Activated CD4-positive, alpha-beta T cell treated with anti-CD3 and anti-CD28 coated beads, Interleukin-2, amount 50 U/mL, for 4 hours (primary cell): ENCODE measurements at places on chromosomes 7 and 10.

- DNase-seq = peak; percentile 21
Observed at GRCh38 chr7:56105508-56105907, 768 bp downstream of the CHCHD2 start.

DNA sequence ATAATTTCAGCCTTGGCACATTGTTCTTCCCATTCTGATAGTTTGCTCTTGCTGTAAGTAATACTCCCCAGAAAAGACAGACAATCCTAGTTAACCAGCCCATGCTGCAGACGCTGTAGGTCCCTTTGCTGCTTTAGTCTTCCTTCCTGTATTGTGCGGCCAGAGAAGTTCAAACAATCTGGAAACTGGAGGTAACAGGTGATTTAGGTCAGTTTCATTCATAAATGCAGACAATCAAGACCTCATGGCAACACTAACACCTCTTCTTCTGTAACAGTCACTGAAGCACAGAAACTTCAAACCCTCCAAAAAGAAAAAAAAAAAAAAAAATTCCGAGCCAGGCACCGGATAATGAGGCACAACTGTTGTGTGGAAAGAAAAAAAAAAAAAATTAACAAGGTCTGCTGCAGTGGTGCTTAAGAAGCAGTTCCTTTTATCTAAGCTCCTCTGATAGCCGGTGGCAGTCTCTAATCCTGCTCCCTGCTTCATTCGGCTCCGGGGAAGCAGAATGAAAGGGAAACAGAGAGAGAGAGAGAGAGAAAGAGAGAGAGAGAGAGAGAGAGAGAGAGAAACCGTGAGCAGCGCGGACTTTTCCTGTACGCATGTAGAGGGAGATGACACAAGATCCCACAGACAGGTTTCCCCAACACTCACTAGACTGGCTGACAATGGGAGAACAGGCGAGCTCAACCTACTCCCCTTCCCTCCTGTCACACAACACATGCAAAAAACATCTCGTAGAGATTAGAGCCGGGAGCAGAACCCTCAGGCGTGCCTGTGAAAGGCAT, at the start of gene SEMA3A:
TSS of gene SEMA3A (minus strand) at position 306 of the 788 bp plus-strand sequence. CDS start at position 103, 203 bp downstream.
- peak; percentile 0 for DNase-seq

GRCh38 chr10:109939315-109939961, 16.1 kb upstream of the XPNPEP1 start:
- no peak for DNase-seq

DNA sequence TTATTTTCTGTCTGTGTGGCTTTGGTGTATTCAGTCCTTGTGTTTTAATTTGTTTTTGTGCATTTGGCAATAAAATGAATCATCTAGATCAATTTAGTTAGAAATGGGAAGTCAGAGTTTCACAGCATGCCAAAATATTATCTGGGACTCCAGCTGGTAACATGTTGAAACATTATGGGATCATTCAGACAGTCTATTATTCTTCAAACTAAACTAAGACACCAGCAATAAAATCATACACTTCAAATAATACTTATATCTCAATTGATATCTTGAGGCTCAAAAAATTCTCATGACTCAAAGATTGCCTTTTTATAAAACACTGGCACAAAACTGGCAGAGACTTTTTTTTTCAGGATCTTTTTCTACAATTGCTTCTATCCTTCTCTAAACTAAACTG, 5.8 kb upstream of the RP9 start:
- no peak for DNase-seq

GRCh38 chr7:84529480-84530205, 335.1 kb upstream of the SEMA3A start:
- DNase-seq = no peak

- no peak for DNase-seq
Observed at GRCh38 chr7:44966731-44967538, 11.9 kb downstream of the MYO1G start.

DNA sequence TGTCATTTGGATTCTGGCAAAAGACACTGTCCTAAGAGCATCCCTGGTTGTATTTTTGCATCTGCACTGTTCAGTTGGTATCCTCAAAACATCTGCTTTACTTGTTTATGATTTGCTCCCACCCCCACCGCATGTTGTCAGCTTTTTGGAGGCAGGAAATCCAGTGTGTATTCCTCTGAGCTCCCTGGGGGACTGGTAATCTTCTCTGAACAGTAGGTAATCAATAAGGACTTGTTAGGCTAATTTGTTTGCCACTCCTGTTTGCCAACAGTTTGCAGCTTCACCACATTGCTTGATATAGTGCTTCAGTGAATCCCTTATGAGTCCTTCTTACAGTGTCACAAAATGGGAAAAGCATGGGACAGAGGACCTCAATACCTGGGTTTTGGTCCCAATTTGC, 49.1 kb downstream of the FEZF1 start:
- DNase-seq = no peak

GRCh38 chr7:24227068-24227467, 56.9 kb upstream of the NPY start:
- DNase-seq = no peak

- DNase-seq = no peak
Observed at GRCh38 chr7:11613292-11613930, 218.6 kb downstream of the THSD7A start.

DNA sequence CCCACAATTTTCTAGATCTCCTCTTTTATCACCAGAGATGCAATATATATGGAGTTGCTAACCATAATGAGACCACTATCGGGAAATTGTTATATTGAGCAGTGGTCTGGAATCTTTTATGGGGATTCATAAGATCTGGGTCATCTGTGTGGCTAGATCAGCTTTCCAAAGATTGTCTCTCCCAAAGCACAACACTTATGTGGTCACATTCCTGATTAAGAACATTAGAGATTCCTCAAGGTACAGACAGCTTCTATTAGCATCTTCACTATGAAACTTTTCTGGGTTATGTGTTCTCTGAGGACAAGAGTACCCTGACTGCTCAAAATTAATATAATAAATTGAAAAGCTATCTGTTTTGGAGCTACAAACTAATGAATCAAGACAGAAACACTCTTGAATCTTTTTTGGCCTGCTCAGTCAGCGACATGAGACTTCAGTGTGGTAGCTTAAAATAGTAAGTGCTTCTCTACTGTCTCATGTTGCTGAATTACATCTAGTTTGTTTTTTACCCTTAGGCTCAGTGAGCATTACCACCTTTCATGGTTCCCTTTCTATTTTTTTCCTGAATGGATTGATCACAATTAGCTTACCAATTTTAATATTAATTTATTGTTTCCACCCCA, 42.6 kb upstream of the STRIP2 start:
- no peak for DNase-seq

GRCh38 chr10:17353568-17354300, 100.7 kb downstream of the ST8SIA6 start:
- DNase-seq = no peak

DNA sequence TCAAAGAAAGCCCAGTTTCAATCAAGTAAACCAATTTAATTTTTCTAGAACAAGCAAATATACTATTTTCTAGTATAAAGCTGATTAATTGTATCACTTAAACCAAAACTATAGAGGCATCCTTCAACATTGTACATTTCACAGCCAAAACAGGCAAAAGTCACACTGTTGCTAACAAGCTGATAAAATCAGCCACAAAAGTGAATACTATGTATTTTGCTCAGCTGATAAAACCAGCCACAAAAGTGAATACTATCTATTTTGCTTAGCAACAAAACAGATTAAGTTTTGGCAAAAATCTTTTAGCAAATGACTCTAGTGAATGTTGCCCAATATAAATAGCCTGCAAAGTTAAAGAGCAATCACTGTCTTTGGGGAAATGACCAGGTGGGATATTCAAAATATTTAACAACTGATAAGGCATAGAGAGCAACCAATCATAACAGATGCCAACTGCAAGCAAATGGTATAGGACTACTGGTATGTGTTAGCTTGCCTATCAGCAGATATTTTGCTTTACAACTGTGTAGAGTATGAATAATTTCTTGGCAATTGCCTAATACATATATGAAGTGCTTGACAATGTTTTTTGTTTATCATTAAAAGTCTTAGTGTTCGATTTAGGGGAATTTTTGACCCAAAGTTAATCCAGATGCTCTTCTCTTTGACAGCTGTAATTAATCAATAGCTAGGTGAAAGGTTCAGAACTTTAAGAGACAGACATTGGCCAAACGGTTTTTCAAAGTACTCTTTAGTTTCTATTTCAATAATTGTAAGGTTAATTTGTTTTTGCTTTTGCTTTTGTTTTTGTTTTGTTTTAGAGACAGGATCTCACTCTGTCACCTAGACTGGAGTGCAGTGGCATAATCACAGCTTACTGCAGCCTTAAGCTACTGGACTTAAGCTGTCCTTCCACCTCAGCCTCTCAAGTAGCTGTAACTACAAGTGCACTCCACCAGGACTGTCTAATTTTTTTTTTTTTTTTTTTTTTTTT, 44.4 kb upstream of the SP4 start:
- no peak for DNase-seq

DNA sequence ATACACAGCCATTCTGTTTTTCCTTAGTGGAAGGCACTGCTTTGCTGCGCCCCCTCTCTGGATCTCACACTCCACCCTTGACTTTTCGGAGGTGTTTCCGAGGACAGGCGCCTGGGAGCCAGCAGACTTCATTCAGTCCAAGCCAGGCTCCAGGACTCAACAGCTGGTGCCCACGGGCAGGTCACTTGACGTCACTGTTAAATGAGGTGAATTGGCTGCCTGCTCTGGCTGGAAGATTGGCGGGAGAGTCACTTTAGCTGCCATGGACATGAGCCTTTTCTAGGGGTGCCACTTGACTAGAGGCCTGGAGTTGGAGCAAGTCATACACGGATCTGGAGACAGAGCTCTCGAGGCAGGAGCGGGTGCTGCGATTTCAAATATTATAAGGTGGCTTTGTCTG, 3.2 kb downstream of the HTRA1 start:
- DNase-seq = no peak

DNA sequence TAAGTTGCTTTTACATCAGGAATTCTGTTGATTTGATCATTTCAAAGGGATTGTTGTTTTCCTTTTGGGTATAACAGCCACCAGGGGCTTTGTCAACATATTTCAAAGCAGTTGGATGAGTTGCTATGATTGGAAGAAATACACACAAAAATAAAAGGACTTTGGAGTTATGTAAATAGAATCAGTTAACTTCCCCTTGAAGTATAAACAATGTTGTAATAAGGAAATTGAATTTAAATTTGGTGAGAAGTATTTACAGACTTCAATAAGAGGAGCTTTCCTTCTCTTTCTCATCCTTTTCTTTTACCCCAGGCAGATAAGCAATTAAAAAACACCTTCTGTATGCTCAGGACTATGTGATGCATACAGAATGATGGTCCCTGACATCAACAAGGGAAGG, 199.7 kb downstream of the LHFPL3 start:
- DNase-seq = no peak

GRCh38 chr7:69859342-69859741, 261.1 kb downstream of the AUTS2 start:
- no peak for DNase-seq

GRCh38 chr7:111025006-111025405, 65.9 kb upstream of the LRRN3 start:
- DNase-seq = peak; percentile 9

GRCh38 chr7:131174855-131175254, 152.8 kb upstream of the MKLN1 start:
- DNase-seq = no peak

DNA sequence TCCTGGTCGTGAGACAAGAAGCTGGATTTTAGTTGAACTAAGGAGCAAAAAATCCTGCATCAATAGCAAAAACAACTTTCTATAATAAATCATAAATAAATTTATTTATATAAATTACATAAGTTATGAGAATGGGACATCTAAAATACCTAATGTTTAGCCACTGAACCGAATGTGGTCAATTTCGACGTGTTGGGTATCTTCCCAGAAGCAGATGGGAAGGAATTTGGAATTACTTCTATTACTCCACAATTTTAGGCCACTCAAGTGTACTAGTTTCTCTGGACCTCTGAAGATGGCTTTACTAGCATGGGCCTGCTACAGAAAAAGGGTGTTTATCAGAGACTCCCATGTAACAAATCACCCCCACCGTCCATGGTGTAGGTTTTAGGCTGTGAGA, 172.0 kb downstream of the PRPF18 start:
- DNase-seq = no peak

DNA sequence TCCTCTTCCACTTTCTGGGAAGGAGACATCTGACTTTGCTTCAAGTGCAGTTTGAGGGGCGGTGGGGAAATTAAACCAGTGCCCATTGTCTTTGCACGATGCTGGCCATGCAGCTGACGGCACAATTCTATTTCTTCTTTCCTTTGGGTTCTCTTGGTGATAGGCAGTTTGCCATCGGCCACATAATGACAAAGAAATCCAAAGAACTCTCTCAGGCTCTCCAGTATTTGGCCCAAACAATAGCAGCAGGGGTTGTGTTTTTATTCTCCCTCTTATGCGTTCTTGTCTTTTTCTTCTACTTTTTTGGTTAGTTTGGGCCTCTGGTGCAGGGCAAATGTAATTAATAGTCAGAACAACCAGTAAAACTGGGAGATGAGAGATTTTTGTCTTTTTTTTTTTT, 147.0 kb downstream of the EMX2 start:
- DNase-seq = no peak

GRCh38 chr7:30390736-30391636, 87.6 kb downstream of the NOD1 start:
- no peak for DNase-seq

GRCh38 chr7:150434240-150434639, 16.2 kb upstream of the GIMAP8 start:
- DNase-seq = no peak

DNA sequence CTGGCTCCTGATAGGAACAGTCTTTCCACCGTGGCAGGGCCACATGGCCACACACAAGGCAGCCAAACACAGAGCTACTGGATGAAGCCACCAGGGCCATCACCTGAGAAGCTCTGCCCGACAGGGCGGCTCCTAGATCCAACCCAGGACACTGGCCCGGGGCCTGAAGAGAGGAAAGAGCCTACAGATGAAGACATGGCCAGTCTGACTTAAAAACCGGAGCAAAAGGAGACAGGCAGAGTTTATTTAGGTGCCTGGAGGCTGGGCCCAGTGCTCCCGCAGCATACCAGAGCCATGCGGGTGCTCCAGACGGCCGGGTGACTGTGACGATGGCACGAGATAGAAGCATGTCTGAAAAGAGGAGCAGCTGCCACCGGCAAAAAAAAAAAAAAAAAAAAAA, 3.9 kb downstream of the TECPR1 start:
- no peak for DNase-seq

DNA sequence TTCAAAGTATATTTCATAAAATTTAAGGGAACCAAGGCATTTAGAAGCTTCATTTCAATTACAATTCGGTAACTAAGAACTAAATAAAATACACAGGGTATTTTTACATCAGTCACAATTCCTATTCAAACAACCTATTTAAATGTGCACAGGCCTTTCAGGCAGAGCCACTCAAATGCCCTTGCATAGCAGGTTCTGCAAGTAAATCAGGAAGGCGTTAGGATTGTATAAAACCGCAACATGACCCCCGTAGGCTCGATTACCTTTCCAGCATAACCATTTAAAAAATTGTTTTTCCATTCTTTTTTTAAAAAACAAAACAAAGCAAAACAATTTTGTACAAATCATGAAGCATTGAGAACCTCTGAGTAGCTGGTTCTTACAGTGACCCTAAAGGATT, 289.9 kb upstream of the SP8 start:
- no peak for DNase-seq
